ENCODE measurements at places on chromosomes 4 and X. TPM values are rescaled to one million over a fixed set of nuclear protein-coding genes. Genes with fewer than 3 reads are reported as not detected.
A peak's percentile ranks its signal among the peaks of the same experiment; 100 is the strongest.

DNA sequence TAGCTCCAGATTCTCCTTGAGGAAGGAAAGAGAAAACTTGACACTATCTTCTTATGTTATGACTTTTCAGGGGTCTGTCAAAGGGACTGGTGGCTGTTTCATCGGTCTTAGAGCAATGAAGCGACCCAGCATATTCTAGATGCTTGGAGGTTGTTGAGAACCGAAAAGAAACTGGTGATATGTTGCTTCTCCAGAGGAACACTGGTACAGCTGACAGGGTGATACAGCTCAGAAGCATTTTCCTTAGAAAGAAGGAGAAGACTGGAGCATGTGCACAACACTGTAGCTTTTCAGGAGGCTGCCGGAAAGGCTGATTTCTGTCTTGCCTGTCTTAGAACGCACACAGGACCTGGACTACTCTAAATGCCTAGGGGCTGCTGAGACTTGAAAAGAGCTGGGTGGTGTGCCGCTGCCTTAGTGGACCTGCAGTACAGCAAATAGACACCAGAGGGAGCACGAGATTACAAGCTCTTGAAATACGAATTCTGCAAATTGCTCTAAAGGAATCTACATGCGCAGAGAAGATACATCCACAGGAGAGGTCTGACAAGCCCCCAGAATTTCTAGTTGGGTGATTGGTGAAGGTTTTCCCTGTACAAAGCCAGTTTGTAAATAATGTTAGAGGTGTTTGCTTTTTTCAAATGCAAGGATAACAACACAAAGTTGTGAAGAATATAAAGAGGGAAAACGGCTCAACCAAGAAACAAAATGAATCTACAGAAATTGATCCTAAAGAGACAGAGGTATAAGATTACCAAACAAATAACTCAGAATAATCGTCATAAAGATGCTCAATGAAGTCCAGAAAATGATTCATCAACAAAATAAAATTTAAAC lies 223.1 kb upstream of the DMD start:
- DNase-seq = no peak

- no peak for DNase-seq
These were observed 103.3 kb upstream of the KIT start for GRCh38 chr4:54554339-54554990.

DNA sequence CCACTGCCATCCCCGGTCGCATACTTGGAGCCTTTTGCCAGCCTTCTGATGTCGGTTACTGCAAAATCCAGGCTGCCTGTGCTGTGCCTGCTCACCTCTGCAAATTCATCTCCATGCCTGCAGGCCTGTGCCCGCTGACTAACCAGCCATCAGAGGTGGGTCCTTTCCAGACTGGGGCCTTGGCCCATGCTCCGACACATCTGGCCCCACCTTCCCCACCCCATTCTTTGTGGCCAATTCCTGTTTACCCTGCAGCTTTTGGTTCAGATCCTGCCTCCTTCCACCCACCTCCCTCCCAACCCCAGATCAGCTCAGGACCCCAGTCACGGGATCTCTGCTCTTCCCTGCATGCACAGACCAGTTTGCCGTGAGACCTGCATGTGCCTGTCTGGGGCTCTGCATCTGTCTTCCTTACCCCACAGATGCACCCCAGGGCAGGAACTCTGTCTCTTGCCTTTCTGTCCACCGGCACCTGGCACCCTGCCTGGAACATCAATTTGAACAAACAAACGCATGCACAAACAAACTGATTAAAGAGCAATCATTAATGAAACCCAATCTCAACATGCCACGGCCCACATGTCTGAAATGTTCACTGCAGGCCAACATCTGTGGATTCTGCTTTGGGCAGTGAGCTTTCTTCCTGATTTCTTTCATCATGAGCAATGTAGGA lies 112.8 kb upstream of the PSAPL1 start:
- DNase-seq = no peak

GRCh38 chr4:15198070-15198727 lies 195.9 kb downstream of the CPEB2 start:
- DNase-seq = no peak

- no peak for DNase-seq
These were observed 34.7 kb upstream of the MAB21L2 start for GRCh38 chr4:150547154-150547838.

DNA sequence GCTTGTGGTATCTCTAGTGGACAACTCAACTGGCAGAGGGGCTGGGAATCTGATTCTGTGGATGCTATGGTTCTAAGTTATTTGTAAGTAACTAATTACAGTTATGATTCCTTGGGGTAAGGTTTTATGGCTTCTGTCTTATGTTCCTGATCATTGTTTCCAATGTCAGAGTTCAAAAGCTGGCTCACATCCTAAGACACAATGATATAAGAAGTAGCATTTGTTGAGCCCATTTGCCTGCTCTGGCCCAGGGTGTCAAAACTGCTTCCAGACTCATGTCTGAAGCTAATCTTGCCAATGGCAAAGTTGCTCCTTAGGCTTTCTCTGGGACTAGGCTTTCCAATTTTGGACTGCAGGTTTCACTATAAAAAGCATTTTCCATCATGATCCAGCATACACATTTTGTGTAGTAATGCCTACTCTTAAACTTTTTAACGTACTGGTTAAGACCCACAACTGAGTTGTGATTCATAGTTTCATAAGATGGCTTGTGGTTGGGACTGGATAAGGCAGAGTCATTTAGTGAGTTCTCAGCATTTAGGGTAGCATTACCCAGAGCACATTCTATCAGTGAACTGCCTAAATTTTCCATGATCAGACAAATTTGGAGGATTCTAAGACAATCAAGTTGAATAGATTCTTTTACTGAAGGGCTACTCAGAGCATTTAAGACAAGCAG lies 50.0 kb downstream of the CCNI start:
- DNase-seq = no peak

GRCh38 chr4:1204828-1205585 lies 32.6 kb upstream of the SPON2 start:
- DNase-seq = peak; percentile 85

- no peak for DNase-seq
These were observed 195.7 kb upstream of the HS3ST1 start for GRCh38 chr4:11624370-11624769.

- no peak for DNase-seq
These were observed 44.1 kb downstream of the PPM1K start for GRCh38 chr4:88240297-88240714.

DNA sequence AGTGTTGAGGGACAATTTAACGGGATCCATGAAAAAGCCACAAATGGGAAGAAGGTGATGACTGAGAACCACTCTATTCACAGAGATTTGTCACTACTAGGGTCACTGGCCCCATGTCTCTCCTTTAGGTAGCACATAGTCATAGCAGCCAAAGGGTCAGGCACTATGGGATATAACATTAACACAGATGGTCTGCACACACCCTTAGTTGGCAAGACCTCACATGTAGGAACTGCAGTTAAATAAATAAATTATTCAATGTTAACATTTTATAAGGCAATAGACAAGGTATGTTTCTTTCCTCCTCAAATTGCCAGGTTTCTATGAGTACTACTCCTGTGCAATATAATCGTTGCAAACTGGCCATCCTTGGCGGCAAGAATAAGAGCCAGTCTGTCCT lies 10.9 kb downstream of the RASGEF1B start:
- DNase-seq = no peak

MAP9 gene
- total RNA-seq = 6.8 TPM

TMEM156 gene
- total RNA-seq = 18.1 TPM

SPIN2A gene
- total RNA-seq = 0.92 TPM

SPANXA1 gene
- not detected for total RNA-seq
